Activated T-cell treated with anti-CD3 and anti-CD28 coated beads, Interleukin-2, amount 50 U/mL, for 72 hours (primary cell): ENCODE measurements at places on chromosomes 1 and 21.

DNA sequence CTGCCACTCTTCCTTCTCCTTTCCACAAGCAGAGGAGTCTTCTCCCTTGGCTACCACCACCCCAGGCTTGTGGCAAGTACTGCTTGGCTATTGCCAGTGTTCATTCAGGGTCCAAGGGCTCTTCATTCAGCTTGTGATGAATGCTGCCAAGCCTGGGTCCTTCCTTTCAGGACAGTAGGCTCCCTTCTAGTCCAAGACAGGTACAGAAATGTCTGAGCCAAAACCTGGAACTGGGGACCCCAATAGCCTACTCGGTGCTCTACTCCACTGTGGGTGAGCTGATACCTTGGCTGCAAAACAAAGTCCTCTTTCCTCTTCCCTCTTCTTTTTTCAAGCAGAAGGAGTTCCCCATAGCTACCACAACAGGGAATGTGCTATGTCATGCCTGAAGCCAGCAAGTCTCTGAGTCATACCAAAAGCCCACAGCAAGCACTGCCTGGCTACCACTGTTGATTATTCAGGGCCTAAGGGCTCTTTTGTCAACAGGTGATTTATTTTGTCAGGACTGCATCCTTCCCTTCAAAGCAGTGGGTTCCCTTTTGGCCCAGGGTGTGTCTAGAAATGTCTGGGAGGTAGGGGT, 268.9 kb downstream of the HHAT start:
- DNase-seq = no peak

DNA sequence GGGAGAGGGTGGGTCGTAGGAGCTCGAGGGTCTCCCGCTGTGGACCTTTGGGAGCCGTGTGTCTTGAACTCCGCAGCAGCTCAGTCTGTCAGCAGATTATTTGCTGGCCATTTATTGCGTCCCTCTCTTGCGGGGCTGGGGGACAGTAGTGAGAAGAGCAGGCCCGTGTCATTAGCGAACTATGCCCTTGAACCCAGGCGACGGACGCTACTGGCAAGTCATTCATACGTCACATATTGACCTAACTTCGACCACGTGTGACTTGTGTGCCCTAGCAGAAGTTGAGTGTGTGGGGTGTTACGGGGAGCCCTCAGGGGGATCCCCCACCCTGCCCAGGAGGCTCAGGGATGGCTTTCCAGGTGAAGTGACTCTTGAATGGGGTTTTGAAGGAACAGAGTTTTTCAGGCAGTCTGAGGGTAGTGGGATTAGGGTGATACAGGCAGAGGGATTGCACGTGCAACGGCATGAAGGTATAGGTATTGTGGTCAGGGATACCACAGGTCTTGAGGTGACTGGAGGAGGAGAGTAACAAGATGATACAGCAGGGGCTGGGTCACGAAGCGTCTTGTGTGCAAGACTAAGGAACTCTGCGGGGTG, 13.0 kb downstream of the RCC1 start:
- DNase-seq = peak; percentile 69

DNA sequence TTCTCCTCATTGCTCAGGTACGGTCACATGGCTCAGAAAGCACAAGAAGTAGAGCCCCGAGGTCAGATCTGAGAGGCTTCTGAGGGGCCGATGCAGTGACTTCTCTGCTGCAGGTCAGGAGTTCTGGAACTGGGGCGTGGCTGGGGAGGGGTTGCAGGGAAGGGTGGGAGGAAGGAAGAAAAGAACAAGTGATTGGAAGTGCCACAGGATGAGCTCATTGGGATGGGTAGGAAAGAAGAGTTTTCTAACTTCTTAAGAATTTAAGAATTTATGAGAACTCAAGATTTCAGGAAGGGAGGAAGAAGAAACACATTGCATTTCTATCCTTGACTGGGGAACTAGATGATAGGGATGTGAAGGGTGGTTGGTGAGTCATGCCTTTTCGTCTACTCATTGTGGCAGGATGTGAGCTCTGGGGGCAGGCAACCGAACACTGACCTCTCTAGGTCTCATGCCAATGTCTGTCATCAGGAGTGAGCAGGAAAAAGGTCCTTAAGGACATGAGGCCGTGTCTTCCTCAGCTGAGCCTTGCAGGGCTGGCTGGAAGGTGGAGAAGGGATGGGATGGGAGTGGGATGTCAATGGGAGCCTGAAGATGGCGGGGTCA, 497 bp downstream of the FCRLB start:
- peak; percentile 22 for DNase-seq

DNA sequence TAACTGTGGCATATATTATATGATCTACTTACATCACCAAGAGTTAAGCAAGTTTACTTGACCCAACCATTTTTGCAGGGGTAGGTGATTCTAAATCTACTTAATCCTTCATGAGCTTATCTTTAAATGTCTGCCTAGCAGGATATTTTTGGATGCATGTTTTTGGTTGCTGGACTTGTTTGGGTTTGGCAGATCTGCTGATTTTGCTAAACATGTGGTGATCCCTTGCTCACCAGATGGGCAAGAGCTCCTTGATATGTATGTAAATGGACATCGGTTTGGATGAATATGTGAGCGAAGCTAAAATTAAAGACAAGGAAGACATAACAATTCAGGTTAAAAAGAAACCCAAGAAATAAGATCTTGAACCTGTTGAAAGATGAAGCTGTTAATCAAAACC, 36.7 kb downstream of the FMN2 start:
- DNase-seq = no peak

- no peak for DNase-seq
Measured at GRCh38 chr1:113073479-113073950, 517 bp downstream of the LRIG2 start.

GRCh38 chr1:159172614-159173291, 1.3 kb downstream of the CADM3 start:
- no peak for DNase-seq

GRCh38 chr1:70947835-70948234, 99.8 kb downstream of the PTGER3 start:
- DNase-seq = no peak

GRCh38 chr21:33373451-33373850, 29.8 kb upstream of the IFNGR2 start:
- DNase-seq = no peak

DNA sequence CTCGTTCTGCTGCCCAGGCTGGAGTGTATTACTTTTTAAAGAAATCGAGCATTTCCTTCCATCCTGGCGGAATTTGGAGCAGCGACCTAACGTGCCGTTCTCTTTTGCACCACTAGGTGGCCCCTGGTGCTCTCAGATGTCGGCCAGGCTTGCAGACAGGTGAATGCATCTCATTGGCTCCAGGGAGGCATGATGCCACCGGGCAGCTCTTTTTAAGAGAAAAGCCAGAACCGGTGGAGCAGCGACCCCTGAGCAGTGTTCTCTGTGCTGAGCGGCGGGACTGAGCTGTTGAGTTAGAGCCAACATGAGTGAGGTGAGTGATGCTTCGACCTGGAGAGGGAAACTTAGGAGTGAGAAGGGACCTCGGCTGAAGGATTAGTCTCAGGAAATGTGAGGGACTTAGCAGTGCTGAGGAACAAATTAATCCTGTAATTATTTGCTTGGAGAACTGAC, at the start of gene PCP4:
Gene PCP4 (plus strand): TSS at position 241 of the 453 bp plus-strand sequence. CDS start 64 bp downstream, at position 305.
- DNase-seq = peak; percentile 33

DNA sequence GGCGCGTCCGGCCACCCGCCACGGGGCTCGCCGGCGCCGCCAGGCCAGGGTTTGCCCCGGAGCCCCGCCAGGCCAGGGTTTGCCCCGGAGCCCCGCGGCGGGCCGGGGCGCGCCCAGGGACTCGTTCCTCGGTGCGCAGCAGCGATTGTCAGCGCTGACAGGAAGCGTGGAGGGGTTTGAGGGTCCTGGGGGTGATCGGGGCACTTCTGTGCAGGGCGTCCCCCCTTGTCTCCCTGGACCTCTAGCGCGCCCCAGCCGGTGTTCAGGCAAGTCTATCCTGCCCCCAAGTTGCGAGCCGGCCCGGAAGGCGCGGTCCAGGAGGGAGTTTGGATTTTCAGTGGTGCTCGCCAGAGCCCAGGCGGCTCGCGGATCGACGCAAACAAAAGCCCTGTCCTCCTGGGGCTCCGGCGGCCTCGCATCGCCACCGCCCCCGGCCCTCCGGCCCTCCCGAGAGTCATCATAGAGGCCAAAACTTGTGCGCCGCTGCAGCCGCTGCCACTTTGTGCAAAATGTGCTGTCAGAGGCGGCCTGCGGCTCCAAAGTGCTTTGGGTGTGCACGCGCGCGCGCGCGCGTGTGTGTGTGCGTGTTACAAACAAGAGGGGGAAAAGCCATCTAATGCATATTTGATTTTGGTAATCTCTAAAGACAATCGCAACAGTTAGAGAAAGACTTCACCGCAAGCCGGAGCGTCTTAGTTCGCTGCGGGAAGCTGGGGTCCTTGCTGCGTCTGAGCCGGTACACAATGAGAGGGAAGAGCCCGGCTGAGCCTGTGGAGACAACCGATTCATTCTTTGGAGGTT, 1.0 kb downstream of the ROR1 start:
- peak; percentile 8 for DNase-seq

GRCh38 chr1:224539971-224540370, 76.1 kb upstream of the CNIH3 start:
- no peak for DNase-seq

- DNase-seq = no peak
Measured at GRCh38 chr21:25908495-25908894, 173.7 kb downstream of the GABPA start.

DNA sequence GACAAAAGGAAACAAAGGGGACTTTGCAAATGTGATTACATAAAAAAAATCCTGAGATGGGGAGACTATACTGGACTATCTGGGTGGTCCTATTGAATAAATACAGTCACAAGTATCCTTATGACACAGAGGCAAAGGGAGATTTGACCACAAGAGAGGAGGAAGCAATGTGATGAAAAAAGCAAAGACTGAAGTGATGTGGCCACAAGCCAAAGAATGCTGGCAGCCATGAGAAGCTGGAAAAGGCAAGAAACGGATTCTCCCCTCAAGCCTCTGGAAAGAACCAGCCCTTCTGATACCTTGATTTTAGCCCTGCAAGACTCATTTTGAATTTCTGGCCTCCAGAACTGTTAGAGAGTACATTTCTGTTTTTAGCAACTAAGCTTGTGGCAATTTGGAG, 36.4 kb downstream of the OLFML2B start:
- DNase-seq = no peak

DNA sequence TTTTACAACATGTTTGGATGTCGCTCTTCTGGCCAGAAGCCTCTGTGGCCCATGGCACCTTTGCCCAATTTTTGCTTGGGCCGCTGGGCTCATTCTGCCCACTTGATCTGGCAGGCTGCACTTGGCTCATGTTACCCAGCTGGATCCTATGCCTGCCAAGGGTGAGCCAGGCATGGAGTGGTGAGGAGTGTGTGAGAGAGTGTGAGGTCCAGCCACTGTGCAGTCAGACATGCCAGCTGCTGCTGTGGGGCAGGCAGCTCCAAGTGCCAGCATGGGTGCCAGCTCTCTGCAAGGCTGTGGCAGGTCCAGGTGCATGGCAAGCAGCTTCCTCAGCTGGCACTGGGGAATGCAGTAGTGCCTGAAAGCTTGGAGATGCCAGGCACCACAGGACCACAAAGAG, 71.0 kb downstream of the EBNA1BP2 start:
- no peak for DNase-seq

- DNase-seq = no peak
Measured at GRCh38 chr1:247548092-247548491, 842 bp upstream of the GCSAML start.

DNA sequence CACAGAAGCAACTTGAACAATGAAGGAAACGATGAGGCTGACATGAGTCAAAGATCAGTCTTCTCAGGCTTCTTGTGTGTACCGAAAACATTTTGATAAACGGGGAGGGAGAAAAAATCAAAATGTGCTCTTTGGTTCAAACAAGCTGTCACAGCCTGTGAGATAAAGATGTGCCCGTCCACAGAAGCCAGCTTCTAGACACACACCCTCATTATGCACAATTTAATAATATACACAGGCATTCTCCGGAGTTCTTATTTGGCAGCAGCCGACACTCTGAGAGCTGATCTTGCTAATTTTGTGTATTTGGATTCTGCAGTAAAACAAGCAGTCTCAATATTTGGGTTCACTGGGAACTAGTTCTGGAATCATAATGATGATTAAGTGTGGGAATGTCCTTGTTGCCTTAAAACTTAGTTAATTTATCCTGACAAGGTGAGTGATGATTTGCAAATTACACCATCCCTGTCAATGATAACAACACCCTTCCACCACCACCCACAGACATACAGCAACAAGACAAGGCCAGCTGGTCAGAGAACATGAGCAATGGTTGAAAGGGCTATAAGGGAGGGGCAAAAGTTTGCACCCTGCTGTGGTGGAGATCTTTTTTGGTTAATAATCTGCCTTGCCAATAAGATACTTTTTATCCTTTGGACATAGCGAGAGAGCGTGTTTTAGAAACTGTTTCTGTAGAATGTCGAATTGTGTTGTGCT, 269.9 kb upstream of the KIAA0040 start:
- no peak for DNase-seq

DNA sequence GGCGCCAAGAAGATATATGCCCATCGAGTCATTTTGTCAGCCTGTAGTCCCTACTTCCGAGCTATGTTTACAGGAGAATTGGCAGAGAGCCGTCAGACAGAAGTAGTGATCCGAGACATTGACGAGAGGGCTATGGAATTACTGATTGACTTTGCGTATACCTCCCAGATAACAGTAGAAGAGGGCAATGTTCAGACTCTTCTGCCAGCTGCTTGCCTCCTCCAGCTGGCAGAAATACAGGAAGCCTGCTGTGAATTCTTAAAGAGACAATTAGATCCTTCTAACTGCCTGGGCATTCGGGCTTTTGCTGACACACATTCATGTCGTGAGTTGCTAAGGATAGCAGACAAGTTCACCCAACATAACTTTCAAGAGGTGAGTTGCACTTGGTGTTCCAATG, 19.1 kb downstream of the KLHL20 start:
- DNase-seq = no peak

- DNase-seq = no peak
Measured at GRCh38 chr1:9291914-9292360, 757 bp upstream of the SPSB1 start.

DNA sequence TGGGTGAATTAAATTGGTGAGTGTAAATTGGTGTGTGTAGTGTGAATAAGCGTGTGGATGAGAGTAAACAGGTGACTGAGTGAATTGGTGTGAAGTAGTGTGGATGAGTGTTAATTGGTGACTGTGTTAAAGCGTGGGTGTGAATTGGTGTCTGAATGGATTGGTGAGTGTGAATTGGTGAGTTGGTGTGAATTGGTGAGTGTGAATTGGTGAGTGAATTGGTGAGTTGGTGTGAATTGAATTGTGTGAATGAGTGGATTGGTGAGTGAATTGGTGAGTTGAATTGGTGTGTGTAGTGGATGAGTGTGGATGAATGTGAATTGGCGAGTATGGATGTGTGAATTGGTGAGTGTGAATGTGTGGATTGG, 8.3 kb downstream of the AURKAIP1 start:
- no peak for DNase-seq

GRCh38 chr21:44618504-44618903, 6.6 kb downstream of the KRTAP10-8 start:
- no peak for DNase-seq
